Activated CD4-positive, alpha-beta T cell treated with anti-CD3 and anti-CD28 coated beads, Interleukin-2, amount 50 U/mL, for 24 hours (primary cell): ENCODE measurements at places on chromosomes 3 and 15.
A peak's percentile ranks its signal among the peaks of the same experiment; 100 is the strongest.

DNA sequence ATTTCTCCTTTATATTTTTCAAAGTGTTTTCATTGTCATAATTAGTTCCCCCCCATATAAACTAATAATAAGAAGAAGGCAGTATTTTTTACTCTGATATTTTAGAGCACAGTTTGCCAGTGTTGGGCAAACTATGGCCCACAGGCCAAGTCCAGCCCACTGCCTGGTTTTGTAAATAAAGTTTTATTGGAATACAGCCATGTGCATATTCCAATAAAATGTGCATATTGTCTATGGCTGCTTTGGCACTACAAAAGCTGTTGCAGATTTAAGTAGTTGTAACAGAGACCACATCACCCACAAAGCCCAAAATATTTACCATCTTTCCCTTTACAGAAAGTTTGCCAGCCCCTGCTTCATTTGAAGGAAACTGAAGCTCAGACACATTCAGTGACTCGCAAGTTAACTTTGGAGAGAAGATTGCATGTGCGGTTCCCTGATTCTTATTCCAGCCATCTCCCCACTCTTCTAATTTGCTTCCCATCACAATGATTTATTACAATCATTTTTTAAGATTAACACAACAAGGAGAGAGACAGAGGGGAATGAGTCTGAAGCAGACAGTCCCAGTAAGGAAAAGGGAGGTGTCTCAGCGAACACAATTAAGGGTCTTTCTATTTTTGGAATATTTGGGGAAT is 48.9 kb downstream of the RFTN1 start:
- no peak for DNase-seq

DNA sequence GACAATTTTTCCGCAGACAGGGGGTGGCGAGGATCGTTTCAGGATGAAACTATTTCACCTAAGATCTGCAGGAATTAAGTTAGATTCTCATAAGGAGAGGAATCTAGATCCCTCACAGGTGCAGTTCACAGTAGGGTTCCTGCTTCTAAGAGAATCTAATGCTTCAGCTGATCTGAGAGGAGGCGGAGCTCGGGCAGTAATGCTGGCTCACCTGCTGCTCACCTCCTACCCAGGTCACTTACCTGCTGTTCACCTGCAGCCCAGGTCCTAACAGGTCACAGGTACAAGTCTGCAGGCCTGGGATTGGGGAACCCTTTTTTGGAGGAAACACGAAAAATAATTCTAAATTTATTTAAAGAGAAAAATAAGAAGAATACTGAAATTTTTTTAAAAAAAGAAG is 406.8 kb downstream of the MCTP2 start:
- DNase-seq: no peak

- no peak for DNase-seq
These were observed 355.6 kb upstream of the THRB start for GRCh38 chr3:24850245-24850644.

DNA sequence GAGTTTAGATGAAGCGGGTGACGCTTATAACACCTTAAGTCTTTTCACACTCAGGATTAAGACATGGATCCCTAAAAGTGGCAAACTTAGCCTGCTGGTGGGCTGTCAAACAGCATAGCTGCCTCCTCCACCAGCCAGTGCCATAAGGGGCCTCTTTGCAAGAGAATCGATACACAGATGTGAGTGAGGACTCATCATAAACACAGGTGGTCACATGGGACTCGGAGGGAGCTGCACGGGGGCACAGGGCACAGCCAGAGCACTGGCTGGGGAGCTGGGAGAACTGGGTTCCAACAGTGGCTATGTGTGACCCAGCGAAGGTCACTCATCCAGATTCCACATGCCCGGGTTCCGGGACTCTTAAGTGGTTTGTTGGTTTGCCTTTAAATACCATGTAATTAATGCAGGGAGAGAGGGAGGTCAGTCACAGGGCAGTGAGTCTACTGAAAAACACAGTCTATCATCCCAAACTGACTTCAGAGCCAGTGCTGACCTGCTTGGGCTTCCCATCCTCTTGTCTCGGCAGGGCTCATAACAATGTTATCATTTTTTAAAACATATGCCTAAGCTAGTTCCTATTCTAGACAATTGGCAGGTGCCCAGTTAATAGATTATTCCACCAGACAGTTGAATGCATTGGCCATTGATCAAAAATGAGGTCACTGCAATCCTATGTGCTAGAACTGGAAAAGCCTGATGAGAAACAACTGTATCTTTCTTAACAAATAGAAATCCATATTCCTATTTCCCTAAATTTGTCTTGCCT is 51.8 kb downstream of the SLC12A8 start:
- no peak for DNase-seq

GRCh38 chr3:22121068-22121701 is 370.2 kb upstream of the ZNF385D start:
- no peak for DNase-seq

- DNase-seq: no peak
These were observed 123.0 kb upstream of the SPRED1 start for GRCh38 chr15:38129531-38130204.

DNA sequence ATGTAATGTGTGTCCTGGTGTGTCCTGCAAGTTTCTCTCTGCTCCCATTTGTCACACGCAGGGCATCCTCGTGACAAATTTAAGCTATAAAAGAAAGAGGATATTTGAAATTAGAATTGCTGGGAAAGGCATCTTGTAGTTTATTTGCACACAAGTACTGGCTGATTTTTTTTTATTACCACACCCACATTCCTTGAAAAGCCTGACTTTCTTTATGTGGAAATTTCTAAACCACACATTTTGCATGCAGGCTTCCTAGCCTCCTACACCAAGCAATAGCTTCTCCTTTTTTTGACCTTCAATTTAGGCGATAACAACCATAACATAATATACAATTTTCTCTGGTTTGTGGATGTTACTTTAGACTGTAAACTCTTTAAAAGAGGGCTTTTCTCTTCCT is 126.1 kb downstream of the SERPINI1 start:
- DNase-seq: no peak

DNA sequence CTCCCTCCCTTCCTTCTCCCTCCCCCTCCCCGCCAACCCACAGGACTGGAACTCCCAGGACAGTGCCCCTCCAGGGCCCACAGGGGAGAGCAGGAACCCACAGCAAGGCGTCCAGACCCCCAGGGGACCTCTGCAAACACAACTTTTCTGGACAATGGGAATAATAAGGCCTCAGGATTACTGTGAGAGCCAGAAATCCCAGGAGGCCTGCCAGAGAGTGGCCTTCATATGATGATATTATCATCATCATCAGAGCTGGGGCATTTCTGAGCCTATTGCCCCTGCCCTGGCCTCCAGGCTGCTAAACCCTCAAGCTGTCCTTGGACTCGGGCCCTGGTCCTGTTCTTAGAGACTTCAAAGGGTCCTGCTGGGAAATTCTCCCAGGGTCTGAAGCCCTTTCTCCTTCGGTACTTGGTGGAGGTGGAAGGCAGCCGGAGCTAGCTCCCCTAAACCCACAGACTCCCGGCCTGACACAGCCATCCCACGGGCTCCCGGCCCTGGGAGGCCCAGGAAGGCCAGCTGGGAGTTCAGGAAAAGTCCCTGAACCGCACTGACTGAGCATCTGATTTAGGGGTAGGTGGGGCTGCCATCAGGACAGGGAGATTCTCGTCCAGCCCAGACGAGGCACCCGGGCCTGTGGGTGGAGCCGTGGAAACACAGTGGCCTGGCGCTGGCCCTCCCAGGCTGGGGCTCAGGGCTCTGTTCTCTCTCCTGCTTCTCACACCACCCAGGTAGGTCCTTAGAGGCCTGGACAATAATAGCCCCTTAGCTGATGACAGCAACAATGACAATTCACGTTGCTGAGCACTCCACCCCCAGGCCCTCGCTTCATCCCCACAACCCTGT is 4.9 kb downstream of the CALML4 start:
- DNase-seq: no peak

- DNase-seq: no peak
These were observed 31.0 kb upstream of the ADAMTS17 start for GRCh38 chr15:100372739-100373119.

- DNase-seq: no peak
These were observed 114.0 kb upstream of the PLCL2 start for GRCh38 chr3:16770792-16771191.

DNA sequence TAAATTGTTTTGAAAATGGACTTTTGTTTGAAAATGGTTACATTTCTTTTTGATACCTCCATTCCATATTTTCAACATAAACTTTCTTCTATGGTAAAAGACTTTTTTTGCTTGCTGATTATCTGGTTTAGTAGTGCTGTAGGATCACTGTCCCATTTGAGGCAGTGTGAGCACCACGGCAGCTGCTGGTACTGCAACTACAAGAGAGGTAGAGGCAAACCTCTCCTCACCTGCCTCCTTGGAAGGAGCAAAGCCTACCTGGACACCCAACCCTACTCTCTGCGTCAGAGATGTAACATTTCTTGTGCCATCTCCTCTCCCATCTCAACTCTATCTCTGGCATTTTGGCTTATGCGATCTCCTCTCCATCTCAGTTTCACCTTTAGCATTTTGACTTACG is 460.1 kb downstream of the SHQ1 start:
- no peak for DNase-seq

- no peak for DNase-seq
These were observed 1.7 kb downstream of the PLA2G4D start for GRCh38 chr15:42092398-42093318.

DNA sequence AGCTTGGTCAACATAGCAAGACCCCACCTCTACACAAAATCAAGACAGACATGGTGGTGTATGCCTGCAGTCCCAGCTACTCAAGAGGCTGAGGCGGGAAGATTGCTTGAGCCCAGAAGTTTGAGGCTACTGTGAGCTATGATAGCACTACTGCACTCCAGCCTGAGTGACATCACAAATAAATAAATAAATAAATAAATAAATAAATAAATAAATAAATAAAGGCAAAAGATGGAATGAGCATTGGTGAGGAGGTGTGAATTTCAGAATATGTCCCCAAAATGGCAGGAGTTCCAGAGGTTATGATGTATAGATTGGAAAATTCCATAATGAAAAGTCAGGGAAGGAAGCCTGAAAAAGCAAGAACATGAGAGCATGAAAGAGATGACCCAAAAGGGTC is 249.9 kb downstream of the MEX3B start:
- no peak for DNase-seq

DNA sequence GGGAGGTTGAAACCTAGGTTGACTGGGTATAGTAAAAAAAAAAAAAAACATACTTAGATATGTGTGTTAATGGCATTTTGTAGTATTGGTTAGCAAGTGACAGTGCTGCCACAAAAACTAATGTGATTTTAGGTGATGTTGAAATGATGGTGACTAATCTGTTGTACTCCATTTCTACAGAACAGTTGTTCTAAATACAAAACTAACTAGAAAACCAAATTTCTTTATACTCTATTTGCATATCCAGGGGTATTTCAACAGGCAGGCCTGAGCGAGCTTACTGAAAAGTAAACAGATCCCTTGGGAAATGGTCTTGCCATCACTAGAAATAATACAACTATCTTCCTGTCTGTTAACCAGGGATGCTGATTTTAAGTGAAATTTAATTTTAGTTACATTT is 20.5 kb downstream of the TSC22D2 start:
- DNase-seq: no peak

- peak; percentile 31 for DNase-seq
These were observed 31.8 kb downstream of the CCNL1 start for GRCh38 chr3:157127831-157128767.

DNA sequence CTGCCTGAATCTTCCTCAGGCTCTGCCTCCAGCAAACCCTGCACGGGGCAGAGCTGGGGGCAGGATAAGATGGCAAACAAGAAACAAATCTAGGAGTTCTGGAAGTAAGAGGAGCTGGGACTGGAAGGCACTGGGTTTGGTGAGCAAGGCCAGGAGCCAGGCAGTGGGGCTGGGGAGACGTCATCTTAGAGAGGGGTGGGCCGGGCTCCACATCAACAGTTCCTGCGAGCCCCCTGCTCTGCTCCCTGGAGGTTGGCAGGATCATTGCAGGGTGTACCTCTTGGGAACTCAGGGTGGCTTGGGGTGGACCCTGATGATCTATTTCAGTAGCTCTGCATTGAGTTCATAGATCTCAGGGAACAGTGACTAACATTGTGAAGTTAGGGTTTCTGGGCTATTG is 87.3 kb upstream of the PRR23E start:
- DNase-seq: no peak

- no peak for DNase-seq
These were observed 16.3 kb downstream of the RGMA start for GRCh38 chr15:93072411-93073394.

GRCh38 chr3:188299068-188299467 is 145.1 kb downstream of the LPP start:
- DNase-seq: peak; percentile 26

DNA sequence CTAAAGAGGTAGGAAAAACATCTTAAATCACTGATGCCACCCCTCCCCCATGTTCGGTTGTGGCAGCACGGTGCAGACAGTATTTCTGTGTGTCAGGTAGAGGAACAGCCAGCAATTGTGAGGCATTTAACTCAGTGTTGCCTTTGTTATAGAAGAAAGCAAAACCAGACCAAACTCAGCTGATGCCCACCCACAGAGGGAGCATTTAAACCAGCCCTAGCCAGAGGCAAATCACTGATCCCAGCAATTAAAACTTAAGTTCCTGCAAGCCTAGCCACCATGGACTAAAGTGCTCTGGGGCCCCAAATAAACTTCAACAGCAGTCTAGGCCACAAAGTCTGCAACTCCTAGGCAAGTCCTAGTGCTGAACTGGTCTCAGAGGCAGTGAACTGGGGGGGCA is 94.5 kb downstream of the CFAP20DC start:
- no peak for DNase-seq

DNA sequence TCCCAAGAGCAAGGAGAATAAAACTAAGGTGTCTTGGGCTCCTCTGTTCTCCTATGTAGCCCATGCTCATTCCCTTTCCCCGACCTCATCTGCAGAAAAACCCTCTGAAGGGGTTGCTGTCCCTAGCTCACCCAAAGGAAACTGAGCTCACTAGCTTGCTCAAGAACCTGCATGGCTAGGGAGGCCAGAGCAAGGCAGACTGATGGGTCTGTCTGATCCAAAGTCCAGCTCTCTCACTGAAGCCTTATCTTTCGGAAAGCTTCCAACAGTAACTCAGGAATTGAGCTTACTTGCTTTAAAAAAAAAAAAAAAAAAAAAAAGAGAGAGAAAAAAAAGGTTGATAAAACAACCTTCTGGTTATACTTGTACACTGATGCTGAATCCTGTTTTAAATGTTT is 141.4 kb upstream of the TOPAZ1 start:
- DNase-seq: no peak

GRCh38 chr15:27660676-27661075 is 438.4 kb downstream of the OCA2 start:
- DNase-seq: no peak
